ENCODE measurements at places on chromosomes 2 and 18.

GRCh38 chr2:1744446-1745170 lies at the start of gene PXDN:
Gene PXDN (minus strand): TSS chr2:1744515. CDS start chr2:1744455, 60 bp downstream.
- peaks cover 3% of the 10 kb centered on the region for H3K36me3 ChIP-seq
- DNase-seq, result peak; percentile 65
- peaks cover 32% of the 10 kb centered on the region for H3K27me3 ChIP-seq

DNA sequence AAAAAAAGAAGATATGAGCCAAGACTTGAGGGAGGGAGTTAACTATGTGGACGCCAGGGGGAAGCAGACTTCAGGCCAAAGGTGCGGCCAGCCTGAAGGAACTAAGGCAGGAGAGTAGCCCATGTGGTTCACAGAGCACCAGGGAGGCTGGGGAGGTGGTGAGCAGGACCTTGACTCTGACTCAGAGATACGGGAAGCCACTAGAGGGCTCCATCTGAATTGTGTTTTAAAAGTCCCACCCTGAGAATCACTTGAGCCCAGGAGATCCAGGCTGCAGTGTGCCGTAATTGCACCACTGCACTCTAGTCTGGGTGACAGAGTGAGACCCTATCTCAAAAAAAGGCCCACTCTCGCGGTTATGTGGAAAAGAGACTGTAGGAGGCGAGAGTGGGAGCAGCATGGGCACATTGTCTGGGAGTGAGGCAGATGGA lies 12.3 kb downstream of the CEP192 start:
- no peaks in the 10 kb centered on the region for H3K4me1 ChIP-seq
- no peaks in the 10 kb centered on the region for H3K36me3 ChIP-seq
- DNase-seq, result peak; percentile 31
- H3K27me3 ChIP-seq, result no peaks in the 10 kb centered on the region
- H3K4me3 ChIP-seq, result no peak overlapping the region

DNA sequence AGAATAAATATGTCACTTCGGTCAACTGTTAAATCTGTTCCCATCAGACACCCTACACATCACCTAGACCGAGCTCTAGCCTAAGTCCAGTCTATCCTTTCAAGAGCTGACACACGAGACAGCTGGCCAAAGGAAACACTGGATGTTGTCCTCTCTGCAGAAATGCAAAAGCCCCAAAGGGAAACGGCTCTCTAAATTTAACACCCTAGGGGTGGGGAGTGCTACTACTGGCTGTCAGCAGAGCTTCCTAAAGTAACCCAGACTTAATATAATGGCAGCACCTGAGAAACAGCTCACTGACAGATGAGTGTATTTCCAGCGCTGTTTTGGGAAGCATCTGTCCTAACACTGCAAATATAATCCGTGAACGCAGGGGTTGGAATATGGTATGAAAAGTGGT lies 55.6 kb downstream of the CHMP3 start:
- no peaks in the 10 kb centered on the region for H3K27me3 ChIP-seq
- no peak overlapping the region for H3K27ac ChIP-seq
- H3K4me3 ChIP-seq, result no peak overlapping the region
- no peak for DNase-seq
- peaks cover 2% of the 10 kb centered on the region for H3K4me1 ChIP-seq

DNA sequence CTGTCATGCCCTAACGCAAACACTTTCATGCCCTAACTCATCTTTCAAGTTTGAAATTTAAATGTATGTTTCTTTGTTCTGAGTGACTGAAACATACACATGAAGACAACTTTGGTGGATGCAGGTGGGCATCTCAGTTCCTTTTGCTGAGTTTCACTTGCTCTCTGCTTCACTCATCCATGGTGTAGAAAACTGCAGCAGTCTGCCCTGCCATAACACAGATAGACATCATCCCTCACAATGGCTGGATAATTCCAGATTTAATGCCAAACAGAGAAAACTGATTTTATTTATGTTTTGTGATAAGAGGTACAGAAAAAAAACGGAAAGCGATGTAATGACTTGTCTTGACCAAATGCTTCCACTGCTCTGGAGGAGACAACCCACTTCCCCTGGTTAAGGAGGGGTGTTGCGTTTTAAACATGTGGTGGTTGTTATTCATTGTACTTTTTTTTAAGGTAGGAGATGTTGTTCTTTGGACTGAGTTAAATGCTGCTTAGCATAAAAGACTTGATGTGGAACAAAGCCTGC lies 70.4 kb downstream of the RHBDD1 start:
- no peaks in the 10 kb centered on the region for H3K27me3 ChIP-seq
- no peak overlapping the region for H3K27ac ChIP-seq
- H3K36me3 ChIP-seq, result no peaks in the 10 kb centered on the region
- peaks cover 6% of the 10 kb centered on the region for H3K4me1 ChIP-seq
- no peak for DNase-seq

DNA sequence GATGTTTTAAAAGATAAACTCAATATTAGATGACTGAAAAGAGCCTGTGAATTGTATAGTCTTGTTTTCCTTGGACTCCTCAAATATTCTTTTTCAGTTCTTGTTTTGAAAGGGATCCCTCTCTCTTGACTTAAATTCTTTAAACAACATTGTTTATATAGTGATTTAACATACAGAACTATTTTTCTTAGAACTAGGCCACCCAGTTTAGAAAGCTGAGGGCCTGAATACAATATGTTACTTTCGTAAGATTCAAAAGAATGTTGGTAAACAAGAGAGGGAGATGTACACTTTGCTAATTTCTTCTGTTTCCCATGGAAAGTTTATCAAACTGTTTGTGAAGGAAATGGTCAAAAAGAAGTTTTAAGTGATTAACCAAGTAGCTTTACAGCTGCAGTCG lies 5.5 kb upstream of the TSPYL6 start:
- peaks cover 7% of the 10 kb centered on the region for H3K4me1 ChIP-seq
- no peaks in the 10 kb centered on the region for H3K27me3 ChIP-seq
- no peak for DNase-seq
- H3K4me3 ChIP-seq, result no peak overlapping the region

DNA sequence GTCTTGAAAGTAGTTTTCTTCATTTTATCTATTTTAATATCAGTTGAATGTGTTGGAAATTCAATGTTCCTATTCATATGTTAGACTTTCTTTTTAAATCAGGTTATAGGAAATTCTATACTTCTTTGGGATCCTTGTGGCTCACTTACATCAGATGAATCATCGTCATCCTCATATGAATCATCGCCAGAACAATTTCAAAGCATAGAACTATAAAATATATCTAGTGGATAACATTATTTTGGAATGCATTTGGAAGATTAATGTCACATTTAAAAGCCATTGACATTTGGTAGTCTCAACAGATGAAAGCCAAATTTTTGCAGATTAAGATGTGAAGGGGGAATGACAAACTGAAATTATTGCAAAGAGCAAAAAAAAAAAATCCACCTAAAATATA lies 94.1 kb downstream of the FAM161A start:
- peaks cover 3% of the 10 kb centered on the region for H3K4me1 ChIP-seq
- peaks cover 6% of the 10 kb centered on the region for H3K36me3 ChIP-seq
- H3K27me3 ChIP-seq, result no peaks in the 10 kb centered on the region
- H3K27ac ChIP-seq, result no peak overlapping the region

DNA sequence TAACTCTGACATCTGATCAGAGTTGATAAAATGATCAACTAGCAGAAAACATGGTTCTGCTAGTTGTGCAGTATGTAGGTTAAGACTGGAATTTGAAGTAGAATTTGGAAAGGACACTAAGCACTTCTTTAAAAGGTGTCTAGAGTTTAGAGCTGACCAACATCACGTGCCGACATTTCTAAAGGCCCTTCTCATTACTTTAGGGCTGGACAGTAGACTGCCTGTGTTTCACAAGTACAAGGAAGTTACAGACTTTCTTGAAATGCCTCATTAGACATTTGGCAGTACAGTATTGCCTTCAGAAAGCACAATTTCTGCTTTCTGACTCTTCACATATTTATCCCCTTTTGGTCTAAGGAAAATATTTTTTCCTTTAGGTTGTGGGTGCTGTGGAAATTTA lies 255.3 kb downstream of the ZNF385B start:
- H3K27me3 ChIP-seq, result no peaks in the 10 kb centered on the region
- no peak overlapping the region for H3K27ac ChIP-seq
- DNase-seq, result no peak
- H3K36me3 ChIP-seq, result no peaks in the 10 kb centered on the region
- no peaks in the 10 kb centered on the region for H3K4me1 ChIP-seq
- H3K4me3 ChIP-seq, result no peak overlapping the region

DNA sequence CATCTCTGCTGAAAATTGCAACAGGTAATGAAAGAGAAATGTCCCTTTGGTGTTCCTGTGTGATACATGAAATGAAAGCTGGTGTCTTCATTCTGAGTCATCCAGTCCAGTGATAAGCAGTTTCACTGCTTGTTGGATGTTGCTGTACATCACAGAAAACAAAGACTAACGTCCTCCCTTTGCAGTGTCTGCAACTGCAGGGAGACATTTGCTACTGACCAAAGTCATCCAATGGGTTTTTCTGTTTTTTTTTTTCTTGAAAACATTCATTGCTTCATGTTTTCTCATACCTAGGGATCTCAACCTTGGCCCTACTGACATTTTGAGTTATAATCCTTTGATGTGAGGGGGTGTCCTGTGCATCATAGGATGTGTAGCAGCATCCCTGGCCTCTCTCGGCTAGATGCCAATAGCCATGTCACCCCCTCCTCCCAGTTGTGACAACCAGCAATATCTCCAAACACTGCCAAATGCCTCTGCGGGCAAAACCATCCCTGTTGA lies 63.6 kb upstream of the FZD5 start:
- H3K27me3 ChIP-seq, result no peaks in the 10 kb centered on the region
- peak overlapping the region; percentile 79 for H3K27ac ChIP-seq
- peaks cover 1% of the 10 kb centered on the region for H3K36me3 ChIP-seq
- H3K4me1 ChIP-seq, result peaks cover 48% of the 10 kb centered on the region

DNA sequence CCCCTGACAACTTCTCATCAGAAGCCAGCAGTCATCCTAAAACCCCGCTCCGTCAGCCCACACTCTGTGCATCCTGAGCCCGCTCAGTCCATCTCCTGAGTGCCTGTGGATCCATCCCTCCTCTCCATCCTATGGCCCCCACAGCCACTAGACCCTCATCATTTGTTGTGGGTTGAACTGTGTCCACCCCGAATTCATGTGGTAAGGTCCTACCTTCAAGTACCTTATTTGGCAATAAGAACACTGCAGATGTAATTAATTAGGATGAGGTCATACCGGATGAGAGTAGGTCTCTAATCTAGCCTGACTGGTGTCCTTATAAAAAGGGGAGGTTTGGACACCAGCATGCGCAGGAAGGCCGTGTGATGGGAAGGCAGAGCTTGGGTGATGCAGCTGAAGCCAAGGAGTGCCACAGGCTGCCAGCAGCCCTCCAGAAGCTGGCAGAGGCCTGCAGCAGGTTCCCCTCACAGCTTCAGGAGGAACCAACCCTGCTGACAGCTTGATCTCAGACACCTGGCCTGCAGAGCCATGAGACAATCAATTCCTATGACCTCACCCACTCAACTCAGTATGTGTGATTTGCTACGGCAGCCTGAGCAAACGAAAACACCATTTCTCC lies 192.4 kb downstream of the ZBTB7C start:
- H3K27me3 ChIP-seq, result no peaks in the 10 kb centered on the region
- H3K4me1 ChIP-seq, result peaks cover 6% of the 10 kb centered on the region
- peak overlapping the region; percentile 67 for H3K27ac ChIP-seq
- H3K36me3 ChIP-seq, result no peaks in the 10 kb centered on the region
- DNase-seq, result no peak

DNA sequence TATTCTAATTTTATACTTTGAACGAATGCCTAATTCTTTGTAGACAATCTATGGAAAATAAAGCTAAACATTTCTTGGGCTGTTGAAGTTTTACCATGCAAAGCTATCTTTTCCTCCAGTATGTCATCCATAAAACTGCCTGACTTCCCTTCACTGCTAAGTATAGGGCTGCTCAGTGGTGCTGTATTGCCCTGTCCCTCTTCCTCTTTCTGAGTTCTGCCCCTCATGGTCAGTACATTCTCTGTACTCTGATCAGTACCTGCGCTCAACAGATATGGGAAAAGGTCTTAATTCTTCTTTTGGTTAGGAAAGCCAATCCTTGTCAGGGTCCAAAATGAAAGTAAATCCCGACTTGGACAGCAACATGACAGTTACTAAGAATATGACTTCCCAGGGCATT lies 321.9 kb downstream of the RAD51AP2 start:
- no peaks in the 10 kb centered on the region for H3K27me3 ChIP-seq
- H3K36me3 ChIP-seq, result peaks cover 1% of the 10 kb centered on the region
- no peak for DNase-seq
- no peak overlapping the region for H3K27ac ChIP-seq
- H3K4me3 ChIP-seq, result no peak overlapping the region
- H3K4me1 ChIP-seq, result no peaks in the 10 kb centered on the region

- H3K36me3 ChIP-seq, result no peaks in the 10 kb centered on the region
- H3K27me3 ChIP-seq, result no peaks in the 10 kb centered on the region
- H3K27ac ChIP-seq, result peak overlapping the region; percentile 41
These were observed 1.9 kb downstream of the GLB1L start for GRCh38 chr2:219243291-219243761.

DNA sequence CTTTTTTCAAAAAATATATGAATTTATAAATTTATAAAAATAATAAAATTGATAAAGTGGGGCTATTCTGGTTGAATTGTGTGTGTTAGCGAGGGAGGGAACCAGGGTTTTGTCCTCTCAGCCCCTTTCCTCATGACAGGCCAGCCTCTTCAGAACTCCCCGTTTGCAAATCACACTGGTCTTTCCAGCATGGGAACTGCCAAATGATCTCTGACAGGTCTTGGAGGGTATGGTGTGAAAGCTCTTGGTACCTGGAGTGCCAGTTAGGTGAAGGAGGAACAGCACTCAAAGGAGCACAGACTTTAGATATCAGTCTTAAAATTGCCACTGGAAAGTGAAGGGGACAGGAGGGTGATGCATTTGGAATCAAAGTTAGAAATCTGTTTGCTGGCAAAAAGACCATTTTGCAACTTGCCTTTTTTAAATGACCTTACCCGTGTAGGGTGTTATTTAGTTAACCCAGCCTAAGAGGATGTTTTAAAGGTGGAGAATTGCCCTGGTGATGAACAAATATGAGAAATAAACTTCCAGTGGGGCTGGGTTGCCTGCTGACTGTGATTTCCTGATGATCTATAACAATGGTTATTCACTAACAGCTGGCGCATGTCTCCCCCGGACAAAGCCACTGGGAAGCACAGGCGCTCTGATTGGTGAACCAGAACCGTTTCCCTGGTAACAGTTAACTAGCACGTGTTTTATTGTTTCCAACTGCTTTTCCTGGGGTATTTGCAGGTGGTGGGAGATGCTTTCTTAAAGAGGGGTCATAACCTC lies 85.3 kb upstream of the EFEMP1 start:
- no peaks in the 10 kb centered on the region for H3K27me3 ChIP-seq
- H3K4me1 ChIP-seq, result peaks cover 4% of the 10 kb centered on the region
- no peak overlapping the region for H3K4me3 ChIP-seq
- no peaks in the 10 kb centered on the region for H3K36me3 ChIP-seq
- DNase-seq, result no peak
- H3K27ac ChIP-seq, result no peak overlapping the region

GRCh38 chr2:134402410-134402809 lies 148.5 kb downstream of the MGAT5 start:
- H3K4me3 ChIP-seq, result no peak overlapping the region
- no peaks in the 10 kb centered on the region for H3K27me3 ChIP-seq
- peaks cover 8% of the 10 kb centered on the region for H3K4me1 ChIP-seq

DNA sequence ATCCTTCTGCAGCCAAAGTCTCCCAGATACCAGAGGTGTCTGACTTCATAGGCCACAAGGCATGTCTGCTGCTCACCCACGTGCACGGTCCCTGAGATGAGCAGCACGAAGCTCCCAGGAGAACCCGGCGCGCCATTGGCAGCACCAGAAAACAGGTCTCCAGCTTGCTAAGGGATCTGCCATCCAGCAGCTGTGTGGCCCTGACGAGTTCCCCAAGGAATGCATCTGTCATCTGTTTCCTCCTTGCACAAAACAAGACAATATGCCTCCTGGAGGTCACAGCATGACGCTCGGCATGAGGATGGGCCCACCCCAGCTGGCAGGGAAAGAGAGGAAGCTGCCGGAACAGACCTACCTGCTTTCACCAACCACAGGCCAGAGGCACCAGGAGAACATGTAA lies 29.2 kb downstream of the HS6ST1 start:
- no peak overlapping the region for H3K4me3 ChIP-seq
- no peak for DNase-seq
- H3K27me3 ChIP-seq, result no peaks in the 10 kb centered on the region
- H3K4me1 ChIP-seq, result no peaks in the 10 kb centered on the region
